Activated CD8-positive, alpha-beta memory T cell treated with anti-CD3 and anti-CD28 coated beads, Interleukin-2, amount 50 U/mL, for 4 hours (primary cell): ENCODE measurements at places on chromosomes 1 and 21.

GRCh38 chr1:214897581-214897980 is 185.0 kb upstream of the KCNK2 start:
- no peak for DNase-seq

GRCh38 chr1:214018386-214019268 is 30.9 kb downstream of the PROX1 start:
- no peak for DNase-seq

DNA sequence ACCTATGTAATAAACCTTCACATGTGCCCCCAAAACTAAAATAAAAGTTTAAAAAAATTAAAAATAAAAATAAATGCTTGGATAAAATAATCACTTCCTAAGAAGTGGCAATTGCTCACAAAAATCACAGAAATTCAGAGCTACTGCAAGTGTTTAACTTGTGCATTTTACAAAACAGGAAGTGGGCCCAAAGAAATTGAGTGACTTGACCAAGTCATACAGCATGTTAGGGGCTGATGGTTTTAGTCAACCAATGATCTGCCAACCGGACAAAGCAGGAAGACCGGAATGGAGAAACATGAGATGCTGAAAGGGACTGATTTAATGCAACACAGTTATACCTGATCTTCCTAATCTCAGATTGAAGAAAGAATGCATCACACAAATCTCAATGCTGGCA is 96.5 kb downstream of the SMYD2 start:
- no peak for DNase-seq

GRCh38 chr1:199272139-199272544 is 633.3 kb downstream of the PTPRC start:
- no peak for DNase-seq

DNA sequence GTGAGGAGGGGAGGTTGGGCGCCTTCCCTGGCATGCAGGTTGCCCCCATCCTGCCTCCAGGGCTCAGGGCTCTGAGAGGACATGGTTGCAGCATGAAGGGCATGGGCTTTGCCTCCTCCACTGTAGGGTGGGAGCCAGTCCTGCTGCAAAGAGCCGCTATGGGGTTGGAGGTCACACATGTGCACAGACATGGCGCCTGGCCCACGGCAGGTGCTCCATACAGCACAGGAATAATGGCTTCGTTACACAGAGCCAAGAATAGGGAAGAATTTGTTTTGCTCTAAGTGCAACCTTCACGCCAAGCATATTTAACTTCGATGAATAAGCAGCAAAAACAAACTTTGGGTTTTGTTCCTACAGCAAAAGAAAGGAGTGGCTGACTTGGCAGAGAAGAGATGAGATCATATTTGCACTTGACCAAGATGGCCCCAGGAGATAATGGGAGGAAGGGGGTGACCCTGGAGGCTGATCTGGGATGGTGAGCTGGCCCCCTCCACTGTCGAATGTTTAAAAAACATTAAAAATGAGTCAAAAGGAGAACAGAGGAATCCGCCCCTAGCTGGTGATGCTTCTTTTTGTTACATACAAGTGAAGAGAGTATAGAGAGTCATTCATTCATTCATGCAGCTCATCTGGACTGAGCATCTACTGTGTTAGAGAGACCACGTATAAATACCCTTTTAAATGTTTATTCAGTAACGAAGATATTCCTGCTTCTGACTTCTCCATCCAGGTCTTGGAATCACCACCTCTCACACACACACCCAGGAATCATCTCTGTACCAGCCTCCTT is 12.4 kb upstream of the C2CD2 start:
- no peak for DNase-seq

GRCh38 chr1:162328512-162328911 is 48.1 kb downstream of the SPATA46 start:
- DNase-seq, result no peak

DNA sequence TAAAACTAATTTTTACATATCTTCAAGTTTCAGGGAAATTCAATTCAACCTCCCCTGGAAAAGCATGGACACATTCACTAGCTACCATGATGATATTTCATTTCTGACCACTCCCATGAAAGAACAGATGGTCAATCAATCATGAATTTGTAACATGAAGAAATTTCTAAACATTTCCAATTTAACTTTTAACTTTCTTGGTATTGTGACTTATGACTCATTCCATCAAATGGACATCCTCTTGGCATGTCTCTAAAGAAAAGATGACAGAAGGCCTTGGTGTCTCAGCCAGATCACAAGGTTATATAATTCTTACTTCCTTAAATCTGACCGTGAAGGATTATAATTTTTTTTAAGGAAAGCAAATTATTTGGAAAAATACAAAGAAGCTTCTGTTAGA is 10.5 kb upstream of the MCOLN3 start:
- no peak for DNase-seq

GRCh38 chr1:186977266-186977957 is 148.7 kb downstream of the PLA2G4A start:
- no peak for DNase-seq

- DNase-seq, result no peak
Observed at GRCh38 chr21:26227130-26227529, 56.6 kb upstream of the APP start.

DNA sequence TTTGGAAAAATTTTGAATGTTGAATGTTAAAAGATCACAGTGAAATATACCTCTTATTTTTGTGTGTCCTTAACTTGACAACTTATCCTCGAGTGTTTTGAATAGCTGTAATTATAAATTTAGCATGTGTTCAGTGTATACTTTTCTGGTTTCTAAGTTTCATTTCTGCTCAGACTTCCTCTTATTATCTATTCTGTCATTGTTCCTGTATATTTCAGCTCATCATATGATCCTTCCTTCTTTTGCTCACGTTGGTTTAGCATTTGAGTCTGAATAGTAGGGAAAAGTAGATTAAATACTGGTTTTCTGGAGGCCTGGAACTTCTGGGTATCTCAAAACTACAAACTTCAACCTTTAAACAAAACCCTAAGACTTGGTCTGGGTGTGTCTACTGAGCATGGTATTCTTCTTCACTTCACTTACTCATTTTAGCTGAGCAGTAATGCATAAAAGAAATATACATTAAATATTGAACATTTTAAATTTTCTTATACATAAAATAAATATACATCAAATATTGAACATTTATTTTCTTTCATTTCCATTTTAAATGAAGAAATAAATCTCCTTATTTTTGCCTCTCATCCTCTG is 3.3 kb upstream of the ATP6V1G3 start:
- DNase-seq, result no peak

DNA sequence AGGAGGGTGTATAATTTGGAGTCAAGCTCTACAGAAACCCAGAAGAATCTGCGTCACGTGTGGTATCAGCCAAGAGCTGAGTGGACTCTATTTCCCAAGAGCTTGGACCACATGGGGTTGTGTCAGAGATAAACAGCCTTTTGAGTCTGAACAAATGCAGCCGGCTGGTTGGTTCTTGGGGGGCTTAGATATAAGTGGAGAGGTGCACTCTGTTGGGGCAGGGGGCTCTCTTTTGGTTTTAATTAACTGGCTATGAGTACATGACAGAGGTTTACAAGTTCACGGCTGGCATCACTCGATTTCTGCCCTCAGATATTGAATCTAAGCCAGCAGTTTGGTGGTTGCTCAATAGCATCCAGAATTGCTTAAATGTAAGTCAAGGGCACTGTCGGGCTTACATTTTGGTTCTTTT is 501 bp upstream of the MRAP start:
- no peak for DNase-seq

- no peak for DNase-seq
Observed at GRCh38 chr21:38234395-38235142, 22.2 kb upstream of the KCNJ15 start.

GRCh38 chr1:97632776-97633175 is 288.1 kb downstream of the DPYD start:
- DNase-seq, result no peak

GRCh38 chr1:57340334-57341070 is 83.4 kb downstream of the DAB1 start:
- no peak for DNase-seq

GRCh38 chr1:970242-970972 is 4.1 kb downstream of the PLEKHN1 start:
- no peak for DNase-seq

DNA sequence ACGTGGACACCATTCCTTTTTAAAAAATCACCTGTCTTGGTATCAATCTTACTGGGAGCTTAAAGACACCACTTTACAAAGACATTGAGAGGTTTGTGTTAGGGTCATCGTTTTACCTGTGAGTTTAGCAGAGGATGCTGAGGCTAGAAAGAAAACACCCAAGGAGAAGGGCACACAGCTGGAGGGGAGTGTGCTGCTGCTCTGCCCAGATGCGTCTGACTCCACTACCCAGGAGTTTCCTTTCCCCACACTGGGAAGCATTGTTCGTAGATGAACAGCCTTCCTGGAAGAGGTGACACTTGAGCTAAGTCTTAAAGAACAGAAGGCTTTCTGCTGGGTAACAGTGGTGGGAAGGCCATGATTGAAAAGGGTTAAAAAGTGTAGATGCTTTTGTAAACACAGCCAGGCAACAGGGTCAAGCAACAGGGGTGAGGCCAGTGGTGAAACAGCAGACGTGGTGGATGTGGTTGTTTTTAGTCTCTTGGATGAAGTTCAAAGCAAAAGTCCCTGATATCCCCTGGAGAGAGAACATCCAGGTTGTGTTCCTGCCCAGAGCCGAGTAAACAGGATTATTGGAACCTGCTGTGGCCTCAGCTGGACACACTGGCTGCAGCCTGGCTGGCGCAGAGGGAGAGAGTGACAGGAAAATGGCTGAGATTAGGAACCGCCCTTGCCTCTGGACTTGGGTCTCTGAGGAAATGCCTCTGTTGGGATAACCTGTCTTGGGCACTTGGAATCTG is 198.6 kb upstream of the JUN start:
- no peak for DNase-seq

DNA sequence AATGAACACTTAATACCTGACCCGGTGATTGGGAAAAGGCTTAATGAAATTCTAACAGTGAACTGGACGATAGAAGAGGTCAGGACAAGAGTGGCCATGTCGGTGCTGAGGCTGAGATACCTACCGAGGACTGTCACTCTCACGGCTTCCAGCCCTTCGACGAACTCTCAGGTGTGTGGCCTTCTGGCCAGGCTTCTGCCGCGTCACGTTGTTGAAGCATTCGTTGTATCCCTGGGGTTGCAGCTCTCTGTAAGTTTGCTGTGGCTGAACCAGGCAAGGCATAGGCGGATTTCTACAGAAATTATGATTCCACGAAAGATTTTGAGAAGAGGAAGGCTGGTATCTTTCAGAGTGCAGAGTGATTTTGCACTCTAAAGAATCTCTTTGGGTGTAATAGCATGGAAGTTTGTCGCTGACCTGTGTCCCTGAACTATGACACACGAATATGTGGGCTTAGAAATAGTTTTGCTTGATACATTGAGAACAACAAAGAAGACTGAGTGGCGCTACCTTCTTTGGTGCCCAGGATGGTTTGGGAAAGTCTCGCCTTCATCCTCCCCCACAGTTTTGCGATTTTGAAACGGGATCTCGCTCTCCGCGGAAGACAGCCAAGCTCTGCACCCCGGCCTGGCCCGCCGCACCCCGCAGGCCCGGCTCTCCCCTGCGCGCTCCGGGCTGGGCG is 403 bp upstream of the EPHX4 start:
- DNase-seq, result no peak

DNA sequence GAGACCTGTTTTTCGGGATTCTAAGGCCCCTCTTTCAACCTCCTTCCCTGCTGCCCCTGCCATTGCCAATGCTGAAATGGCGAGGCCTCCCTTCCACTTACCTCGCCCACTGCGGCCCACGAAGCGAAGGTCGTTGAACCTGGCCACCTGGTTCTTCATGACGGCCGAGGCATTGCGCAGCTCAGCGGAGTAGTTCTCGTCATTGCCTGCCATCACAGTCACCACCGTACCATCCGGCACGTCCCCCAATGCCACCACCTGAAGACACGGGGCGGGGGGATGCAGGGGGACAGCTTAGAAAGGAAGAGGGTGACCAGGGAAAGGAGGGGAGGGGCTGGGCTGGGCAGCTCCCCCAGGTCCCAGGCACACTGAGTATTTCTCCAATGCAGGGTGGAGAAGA is 2.6 kb downstream of the RUNX3 start:
- DNase-seq, result no peak

GRCh38 chr1:103469801-103470200 is 55.7 kb upstream of the RNPC3 start:
- DNase-seq, result no peak

- DNase-seq, result no peak
Observed at GRCh38 chr1:236753516-236753915, 41.6 kb upstream of the MTR start.

- no peak for DNase-seq
Observed at GRCh38 chr1:190679044-190679443, 201.4 kb upstream of the BRINP3 start.

DNA sequence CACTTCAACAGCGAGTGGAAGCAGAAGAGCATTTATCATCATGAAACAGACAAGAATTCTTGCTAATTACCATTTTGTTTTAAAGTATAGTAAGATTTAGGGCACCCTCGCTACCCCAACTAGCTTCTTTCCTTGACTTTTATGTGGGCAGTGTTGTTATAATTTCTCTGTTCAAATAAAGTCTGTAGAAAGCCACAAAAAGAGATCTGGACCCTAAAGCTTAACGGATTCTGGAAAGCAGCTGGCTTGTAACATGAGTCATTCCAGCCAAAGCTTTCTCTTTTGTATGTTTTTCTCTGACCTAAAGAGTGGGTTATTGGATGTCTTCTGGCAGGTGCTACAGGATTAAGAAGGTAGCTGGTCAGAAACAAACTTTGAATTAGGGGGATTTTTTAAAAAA is 37.4 kb downstream of the RUNX1 start:
- no peak for DNase-seq

GRCh38 chr1:117138561-117138960 is 17.0 kb upstream of the TRIM45 start:
- DNase-seq, result no peak

DNA sequence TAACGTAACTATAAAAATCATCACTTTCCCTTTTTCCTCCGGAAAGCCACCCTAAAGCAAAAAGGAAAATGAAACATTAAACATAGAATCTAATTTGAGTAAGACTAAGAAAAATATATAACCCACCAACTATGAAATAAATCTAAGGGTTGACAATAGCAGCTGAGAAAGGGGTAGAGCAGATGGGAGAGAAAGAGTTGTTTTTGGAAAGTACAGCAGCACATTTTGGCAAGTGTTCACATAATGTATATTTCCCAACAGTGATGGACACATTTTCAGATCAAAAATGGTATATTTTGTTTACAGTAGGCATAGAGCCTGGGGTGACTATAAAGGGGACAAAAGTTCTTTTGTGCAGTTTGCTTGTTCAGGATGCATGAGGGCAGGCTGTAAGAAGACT is 1287.4 kb upstream of the B3GALT2 start:
- DNase-seq, result no peak
